ENCODE measurements at places on chromosomes 5 and 9. TPM values are rescaled to one million over a fixed set of nuclear protein-coding genes. Genes with fewer than 3 reads are reported as not detected.

DNA sequence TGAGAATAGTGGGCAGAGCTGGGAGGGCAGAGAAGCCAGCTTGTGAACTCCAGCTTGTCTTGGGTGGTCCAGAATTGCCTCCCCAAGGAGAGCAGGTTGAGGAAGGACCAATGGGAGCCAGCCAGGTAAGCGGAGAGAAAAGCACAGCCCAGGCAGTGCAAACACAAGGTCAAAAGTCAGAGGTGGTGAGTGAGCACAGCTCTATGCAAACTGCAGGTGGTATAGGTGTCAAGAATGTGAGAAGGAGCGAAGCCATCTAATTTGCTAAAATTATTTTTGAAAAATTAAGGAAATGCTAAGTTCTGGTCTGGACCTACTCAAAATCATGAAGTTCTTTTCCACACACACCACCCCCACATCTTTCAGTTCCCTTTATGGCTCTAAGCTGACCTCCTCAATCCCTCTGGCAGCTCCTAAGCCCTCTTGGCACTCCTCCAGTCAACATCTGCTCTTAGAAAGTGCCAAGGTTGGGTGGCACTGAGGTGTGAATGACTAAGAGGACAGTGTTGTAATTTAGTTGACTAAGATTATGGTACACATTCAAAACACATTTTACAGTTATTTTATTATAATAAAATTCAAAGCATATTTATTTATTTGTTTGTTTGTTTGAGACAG is 6.6 kb upstream of the OTULINL start:
- no peak overlapping the region for H3K27ac ChIP-seq
- no peak overlapping the region for H3K4me3 ChIP-seq
- no peak for DNase-seq

Gene LCN15
- total RNA-seq, result not detected

DNA sequence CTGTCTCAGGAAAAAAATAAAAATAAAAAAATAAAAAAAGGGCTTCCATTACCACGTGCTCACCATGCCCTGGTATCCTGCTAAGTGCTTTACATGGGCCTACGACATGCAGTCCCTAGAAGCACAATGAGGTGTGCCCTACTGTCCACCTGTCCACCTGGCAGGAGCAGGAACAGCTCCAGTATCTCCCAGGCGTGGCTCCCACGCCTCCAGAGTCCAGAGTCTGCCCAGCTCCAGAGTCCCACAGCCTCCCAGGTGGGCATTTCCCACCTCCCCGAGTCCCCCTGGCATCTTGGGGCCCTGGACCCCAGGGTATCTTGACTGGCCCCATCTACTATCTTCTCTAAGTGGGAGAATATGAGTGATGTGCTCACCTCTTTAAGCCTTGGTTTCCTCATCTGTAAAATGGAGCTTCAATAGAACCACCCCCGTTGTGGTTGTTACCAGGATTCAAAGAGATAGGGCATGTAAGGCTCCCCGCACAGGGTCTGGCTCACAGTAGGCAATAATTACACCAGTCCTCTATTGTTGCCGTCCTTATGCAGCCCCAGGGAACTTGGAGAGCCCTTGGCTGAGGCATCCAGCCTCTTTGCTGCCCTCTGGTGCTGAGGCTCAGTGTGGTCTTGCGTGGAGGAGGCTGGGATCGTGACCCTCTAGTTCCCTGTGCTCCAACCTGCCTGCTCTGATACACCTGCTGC is 8.9 kb downstream of the CXCL14 start:
- no peak overlapping the region for H3K27ac ChIP-seq
- H3K27me3 ChIP-seq, result no peaks in the 10 kb centered on the region
- no peaks in the 10 kb centered on the region for H3K36me3 ChIP-seq
- H3K4me3 ChIP-seq, result no peak overlapping the region
- no peak for DNase-seq

Gene PCBD2
- 6.1 TPM for total RNA-seq

DNA sequence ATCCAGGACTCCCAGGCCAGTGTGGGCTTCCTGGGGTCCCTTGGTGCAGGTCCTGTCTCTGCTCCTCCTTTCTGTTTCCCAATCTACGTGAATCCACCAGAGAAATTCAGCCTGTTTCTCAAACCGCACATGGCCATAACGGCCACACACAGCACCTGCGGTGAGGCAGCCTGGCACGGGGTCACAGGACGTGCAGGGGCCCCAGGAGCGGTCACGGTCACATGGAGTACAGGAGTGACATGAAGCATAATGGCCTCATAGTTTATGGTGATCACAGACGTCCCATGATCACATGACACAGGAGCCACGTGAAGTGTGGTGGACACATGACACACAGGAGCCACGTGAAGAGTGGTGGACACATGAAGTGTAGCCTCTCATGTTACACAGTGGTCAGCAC is 248.5 kb upstream of the IRX4 start:
- DNase-seq, result no peak
- no peaks in the 10 kb centered on the region for H3K27me3 ChIP-seq
- no peak overlapping the region for H3K27ac ChIP-seq

DNA sequence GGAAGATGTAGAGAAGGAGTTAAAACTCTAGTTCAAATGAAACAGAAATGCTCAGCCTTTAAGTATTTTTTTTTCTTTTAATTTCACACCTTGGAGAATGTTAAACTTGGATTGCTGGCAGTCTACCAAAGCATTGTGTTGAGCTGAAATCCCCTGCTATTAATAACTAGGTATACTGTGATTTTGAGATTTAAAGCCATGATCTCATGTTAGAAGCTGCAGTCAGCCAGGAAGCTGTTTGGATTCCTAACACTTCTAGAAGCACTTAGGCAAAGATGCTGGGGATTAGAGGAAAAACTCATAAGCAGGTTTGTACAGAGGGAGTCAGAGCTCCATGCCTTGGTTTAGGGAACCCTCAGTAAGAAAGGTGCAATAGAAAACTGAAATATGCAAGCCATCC is 141.4 kb downstream of the KIF4B start:
- no peak for DNase-seq
- no peak overlapping the region for H3K27ac ChIP-seq
- no peaks in the 10 kb centered on the region for H3K36me3 ChIP-seq

GRCh38 chr9:35254984-35255857 is 93.4 kb downstream of the UNC13B start:
- no peaks in the 10 kb centered on the region for H3K36me3 ChIP-seq
- DNase-seq, result no peak
- H3K4me1 ChIP-seq, result no peaks in the 10 kb centered on the region
- no peak overlapping the region for H3K27ac ChIP-seq

GRCh38 chr9:27671636-27672035 is 98.4 kb upstream of the C9orf72 start:
- no peaks in the 10 kb centered on the region for H3K27me3 ChIP-seq
- no peaks in the 10 kb centered on the region for H3K36me3 ChIP-seq
- no peak overlapping the region for H3K4me3 ChIP-seq
- H3K27ac ChIP-seq, result no peak overlapping the region
- H3K4me1 ChIP-seq, result no peaks in the 10 kb centered on the region

DNA sequence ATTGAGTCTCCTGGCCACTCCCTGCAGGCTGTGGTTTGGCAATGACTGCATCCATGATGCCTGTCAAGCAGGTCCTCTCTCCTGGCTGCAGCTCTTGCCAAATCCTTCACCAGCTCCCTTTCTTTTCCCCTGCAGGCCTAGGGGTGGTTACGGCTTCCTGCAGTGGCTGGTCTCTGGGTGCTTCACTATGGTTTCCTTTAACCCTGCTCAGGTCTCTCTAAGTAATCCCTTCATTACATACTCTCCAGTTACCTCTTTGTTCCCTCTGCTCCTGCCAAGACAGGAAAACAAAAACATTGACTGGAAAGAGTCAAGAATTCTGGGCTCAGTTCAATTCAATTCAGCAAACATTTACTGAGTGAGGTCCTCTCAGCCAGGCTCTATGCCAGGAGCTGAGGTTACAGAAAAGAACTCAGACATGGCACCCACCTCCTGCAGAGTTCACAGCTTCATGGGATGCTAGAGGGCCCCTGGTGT is 19.8 kb upstream of the PTPN3 start:
- no peaks in the 10 kb centered on the region for H3K36me3 ChIP-seq
- no peak for DNase-seq
- no peaks in the 10 kb centered on the region for H3K27me3 ChIP-seq

- no peaks in the 10 kb centered on the region for H3K27me3 ChIP-seq
- H3K27ac ChIP-seq, result no peak overlapping the region
- no peak overlapping the region for H3K4me3 ChIP-seq
- no peaks in the 10 kb centered on the region for H3K4me1 ChIP-seq
Observed at GRCh38 chr5:56632199-56632598, 183.2 kb upstream of the MAP3K1 start.

GRCh38 chr5:111853748-111854147 is 96.8 kb upstream of the NREP start:
- no peaks in the 10 kb centered on the region for H3K27me3 ChIP-seq
- no peak for DNase-seq
- no peaks in the 10 kb centered on the region for H3K36me3 ChIP-seq
- H3K4me1 ChIP-seq, result no peaks in the 10 kb centered on the region
- H3K27ac ChIP-seq, result no peak overlapping the region
- H3K4me3 ChIP-seq, result no peak overlapping the region

GRCh38 chr5:118980017-118980416 is 8.3 kb downstream of the DTWD2 start:
- H3K27ac ChIP-seq, result no peak overlapping the region
- H3K36me3 ChIP-seq, result no peaks in the 10 kb centered on the region
- H3K4me3 ChIP-seq, result no peak overlapping the region
- H3K4me1 ChIP-seq, result no peaks in the 10 kb centered on the region
- no peak for DNase-seq

Gene LIX1
- total RNA-seq, result not detected

Gene TRIM36
- 2.2 TPM for total RNA-seq

Gene DROSHA
- 50.1 TPM for total RNA-seq

DNA sequence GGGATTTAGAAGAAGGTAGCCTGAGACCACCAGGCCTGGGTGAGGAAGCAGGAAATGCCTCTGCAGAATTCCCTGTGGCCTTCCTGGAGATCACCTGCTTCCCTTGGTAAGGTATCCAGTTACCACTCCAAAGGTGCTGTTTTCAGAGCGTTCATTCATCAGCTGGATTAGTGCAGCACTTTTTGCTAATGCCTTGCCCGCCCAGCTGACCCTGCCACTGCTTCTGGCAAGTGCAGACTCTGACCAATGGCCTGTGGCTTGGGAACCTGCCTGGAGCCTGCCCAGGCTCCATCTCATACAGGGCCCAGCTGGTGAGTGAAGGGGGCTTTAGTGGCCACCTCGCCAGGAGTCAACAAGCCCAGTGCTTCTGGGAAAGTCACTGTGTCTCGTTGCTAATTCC is 48.6 kb downstream of the FOXI1 start:
- H3K27ac ChIP-seq, result no peak overlapping the region
- DNase-seq, result no peak
- no peaks in the 10 kb centered on the region for H3K36me3 ChIP-seq
- no peaks in the 10 kb centered on the region for H3K27me3 ChIP-seq
- no peaks in the 10 kb centered on the region for H3K4me1 ChIP-seq
- H3K4me3 ChIP-seq, result no peak overlapping the region

DNA sequence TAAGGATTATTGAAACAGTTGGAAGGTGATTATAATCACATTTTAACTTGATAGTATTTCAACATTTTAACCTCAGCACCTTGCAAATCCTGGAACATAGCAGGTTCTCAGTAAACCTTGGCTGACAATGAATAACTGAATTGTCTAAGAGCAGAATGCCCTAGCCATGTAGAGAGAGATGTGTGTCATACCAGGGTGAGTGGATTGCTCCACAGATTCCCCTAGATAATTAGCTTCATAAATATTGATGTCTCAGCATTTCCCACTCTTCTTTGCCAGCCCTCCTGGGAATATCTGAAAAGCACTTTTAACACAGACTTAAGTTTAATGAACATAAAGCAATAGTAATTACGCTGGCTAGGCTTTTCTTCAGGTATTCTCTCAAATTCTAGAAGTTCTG is 363.5 kb downstream of the MAN2A1 start:
- no peaks in the 10 kb centered on the region for H3K4me1 ChIP-seq
- no peak overlapping the region for H3K4me3 ChIP-seq
- H3K36me3 ChIP-seq, result no peaks in the 10 kb centered on the region
- H3K27ac ChIP-seq, result no peak overlapping the region
- DNase-seq, result no peak
- no peaks in the 10 kb centered on the region for H3K27me3 ChIP-seq

Gene OR1Q1
- not detected for total RNA-seq

GRCh38 chr5:128764601-128765310 is 200.5 kb upstream of the SLC27A6 start:
- no peak overlapping the region for H3K27ac ChIP-seq
- DNase-seq, result no peak
- no peaks in the 10 kb centered on the region for H3K27me3 ChIP-seq
- no peaks in the 10 kb centered on the region for H3K4me1 ChIP-seq
- H3K36me3 ChIP-seq, result no peaks in the 10 kb centered on the region

- H3K4me3 ChIP-seq, result peak within 1 kb of the TSS; percentile 45
- DNase-seq, result no peak
- no peak within 1 kb of the TSS for H3K27ac ChIP-seq
- H3K27me3 ChIP-seq, result no peaks in the 10 kb centered on the region
- peaks cover 43% of the 10 kb centered on the region for H3K4me1 ChIP-seq
- H3K36me3 ChIP-seq, result no peaks in the 10 kb centered on the region
Observed at GRCh38 chr9:122370869-122371755, at the start of gene PTGS1. TSS of gene PTGS1 (plus strand) at chr9:122371024. CDS start at chr9:122371085, 61 bp downstream.

Gene SPRY4
- 13.5 TPM for total RNA-seq

Gene PRSS3
- total RNA-seq, result 7.6 TPM

All from vagina (tissue), 2 donors.